ENCODE measurements at places on chromosomes 5 and 9.
A peak's percentile ranks its signal among the peaks of the same experiment; 100 is the strongest.

DNA sequence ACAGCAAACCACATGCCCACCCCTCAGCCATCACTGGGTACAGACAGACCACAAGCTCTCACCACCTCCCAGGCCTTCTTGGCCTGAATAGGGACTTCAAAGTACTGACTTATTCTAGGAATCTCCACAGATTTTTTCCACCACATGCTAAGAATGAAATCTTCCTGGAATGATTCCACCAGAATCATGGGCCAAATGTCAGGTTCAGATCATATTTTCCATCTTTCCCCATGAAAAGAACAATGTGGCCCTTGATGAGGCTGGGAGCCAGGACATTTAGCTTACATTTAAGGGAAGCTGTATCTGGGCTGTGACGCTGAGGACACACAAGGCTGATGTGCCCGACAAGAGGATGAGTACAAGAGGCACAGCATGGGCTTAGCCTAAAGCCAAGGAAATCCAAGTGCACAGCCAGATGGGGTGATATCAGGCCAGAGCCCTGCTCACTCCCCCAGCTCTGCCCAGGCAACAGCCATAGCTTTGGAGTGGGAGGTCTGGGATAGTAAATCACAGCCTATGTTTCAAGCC lies 28.1 kb downstream of the ACSL6 start:
- DNase-seq = no peak

DNA sequence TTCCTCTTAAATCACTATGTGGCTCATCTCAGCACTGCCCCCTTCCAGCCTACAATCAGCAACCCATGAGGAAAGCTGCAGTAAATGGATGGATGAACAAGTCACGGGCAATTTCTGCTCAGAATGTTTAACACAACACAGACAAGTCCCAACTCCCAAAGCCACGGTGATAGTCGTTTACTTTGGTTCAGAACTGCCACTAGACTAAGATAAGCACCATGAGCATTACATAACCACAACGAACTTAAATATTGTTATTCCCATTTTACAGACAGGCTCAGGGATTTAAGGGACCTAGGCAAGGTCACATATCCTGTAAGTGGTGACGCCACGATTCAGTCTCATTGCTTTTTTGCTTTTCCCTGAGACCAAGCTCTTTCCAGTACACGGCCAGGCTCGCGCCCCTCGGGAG lies 2.0 kb upstream of the SMIM27 start:
- DNase-seq = no peak

- no peak for DNase-seq
Measured at GRCh38 chr5:62190173-62190572, 115.8 kb upstream of the KIF2A start.

DNA sequence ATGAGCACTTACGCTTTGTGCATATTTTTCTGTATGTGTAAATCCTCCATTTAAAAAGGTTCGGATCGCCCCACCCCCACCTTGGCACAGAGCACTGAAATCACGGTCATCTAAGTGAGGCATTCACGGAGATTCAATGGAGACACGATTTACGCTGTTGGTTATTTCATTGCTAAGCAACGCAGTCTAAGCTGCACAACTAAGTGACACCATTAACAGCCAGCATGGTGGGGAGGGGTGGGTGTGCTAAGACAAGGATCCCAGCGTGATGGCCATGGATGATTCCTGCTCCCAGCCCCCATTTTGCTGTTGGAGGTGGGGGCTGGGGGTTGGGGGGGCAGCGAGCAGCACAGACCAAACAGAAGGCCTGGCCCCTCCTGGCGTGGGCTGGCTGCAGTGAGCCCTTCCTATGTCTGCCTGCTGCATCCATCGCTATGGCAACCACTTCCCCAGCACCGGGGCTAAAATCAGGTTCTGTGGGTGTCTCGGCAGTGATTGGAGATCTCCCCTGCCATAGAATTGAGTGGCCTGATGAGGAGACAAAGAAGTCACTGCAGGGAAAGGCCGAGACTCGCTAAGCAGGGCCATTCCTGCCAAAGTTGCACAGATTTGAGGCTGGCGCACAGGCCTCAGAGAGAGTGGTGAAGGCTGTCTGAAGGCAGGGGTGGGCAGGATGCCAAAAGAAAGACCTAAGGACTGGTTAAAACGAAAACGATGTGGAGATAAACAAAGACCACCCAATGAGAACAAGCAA lies 14.3 kb upstream of the MARCHF6 start:
- peak; percentile 93 for DNase-seq

DNA sequence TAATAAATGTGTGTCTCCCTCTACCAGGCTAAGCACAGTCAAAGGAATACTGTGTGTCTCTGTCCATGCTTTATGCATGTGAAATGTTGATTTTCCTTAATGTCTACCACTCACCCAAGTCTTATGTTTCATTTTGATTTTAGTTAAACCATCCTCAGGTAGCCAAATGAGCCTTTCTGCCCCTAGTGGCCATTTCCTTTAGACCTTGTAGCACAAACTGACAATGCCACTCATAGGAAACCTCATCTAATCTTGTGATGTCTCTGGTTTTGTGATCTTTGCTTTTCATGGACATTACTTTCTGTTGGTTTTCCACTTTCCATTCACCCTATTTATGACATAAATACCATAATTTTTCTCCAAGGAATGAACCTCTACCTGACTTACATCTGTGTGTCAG lies 820.8 kb downstream of the MAT2B start:
- DNase-seq = no peak

Data from NCI-H1436 (cell line).